ENCODE measurements at places on chromosomes 7 and 10. TPM values are rescaled to one million over a fixed set of nuclear protein-coding genes. Genes with fewer than 3 reads are reported as not detected.

The MYH16 gene
- total RNA-seq, result not detected

DNA sequence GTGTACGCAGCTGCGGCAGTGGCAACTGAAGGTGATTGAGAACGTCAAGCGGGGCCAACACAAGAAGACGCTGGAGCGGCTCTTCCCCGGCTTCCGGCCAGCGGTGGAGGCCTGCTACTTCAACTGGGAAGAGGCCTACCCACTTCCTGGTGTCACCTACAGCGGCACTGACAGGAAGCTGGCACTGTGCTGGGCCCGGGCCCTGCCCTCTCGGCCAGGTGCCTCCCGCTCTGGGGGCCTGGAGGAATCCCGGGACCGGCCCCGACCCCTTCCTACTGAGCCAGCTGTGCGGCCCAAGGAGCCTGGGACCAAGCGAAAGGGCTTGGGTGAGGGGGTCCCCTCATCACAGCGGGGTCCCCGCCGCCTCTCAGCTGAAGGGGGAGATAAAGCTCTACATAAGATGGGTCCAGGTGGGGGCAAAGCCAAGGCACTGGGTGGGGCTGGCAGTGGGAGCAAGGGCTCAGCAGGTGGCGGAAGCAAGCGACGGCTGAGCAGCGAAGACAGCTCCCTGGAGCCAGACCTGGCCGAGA lies 6.5 kb downstream of the ZSWIM8 start:
- no peak for DNase-seq
- no peak overlapping the region for H3K4me3 ChIP-seq
- H3K36me3 ChIP-seq, result peaks cover 17% of the 10 kb centered on the region
- no peaks in the 10 kb centered on the region for H3K27me3 ChIP-seq
- no peak overlapping the region for H3K27ac ChIP-seq

The GDF10 gene
- total RNA-seq, result 2.9 TPM

DNA sequence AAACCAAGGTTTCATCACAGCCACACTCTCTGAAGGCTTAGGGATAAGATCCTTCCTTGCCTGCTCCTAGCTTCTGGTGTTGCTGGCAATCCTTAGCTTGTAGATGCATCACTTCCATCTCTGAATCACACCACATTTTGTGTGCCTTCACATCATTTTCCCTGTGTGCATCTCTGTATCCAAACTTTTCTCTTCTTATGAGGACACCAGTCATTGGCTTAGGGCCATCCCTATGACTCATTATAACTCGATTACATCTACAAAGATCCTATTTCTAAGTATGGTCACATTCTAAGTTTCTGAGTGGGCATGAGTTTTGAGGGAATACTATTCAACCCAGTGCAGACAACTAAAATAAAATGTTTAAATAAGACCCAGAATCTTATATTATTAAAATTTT lies 121.7 kb downstream of the C7orf25 start:
- H3K27ac ChIP-seq, result no peak overlapping the region
- no peak overlapping the region for H3K4me3 ChIP-seq
- no peak for DNase-seq
- H3K4me1 ChIP-seq, result no peaks in the 10 kb centered on the region

Data from neural crest cell (in vitro differentiated cells).